Esophagus squamous epithelium (tissue), 5 donors: ENCODE measurements at places on chromosomes 4 and X. TPM values are rescaled to one million over a fixed set of nuclear protein-coding genes. Genes with fewer than 3 reads are reported as not detected.
A peak's percentile ranks its signal among the peaks of the same experiment; 100 is the strongest.

PRR27 gene
- total RNA-seq: not detected

DNA sequence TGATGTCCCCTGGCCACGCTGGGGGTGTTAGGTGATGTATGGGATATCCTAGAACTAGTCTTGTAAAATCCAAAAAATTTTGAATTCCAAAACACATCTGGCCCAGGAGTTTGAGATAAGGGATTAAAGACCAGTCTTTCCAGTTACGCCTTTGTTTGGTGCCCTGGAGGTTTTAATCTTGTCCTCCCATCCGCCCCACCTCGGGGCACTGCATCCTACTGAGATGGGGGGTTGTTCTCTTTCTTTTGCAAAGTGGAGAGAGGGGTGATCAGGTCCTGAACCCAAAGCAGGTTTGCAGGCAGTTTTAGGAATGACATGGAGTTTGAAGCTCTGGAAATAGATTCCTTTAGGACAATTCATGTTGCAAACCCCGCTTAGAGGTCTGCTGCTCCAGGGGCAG is 1.8 kb downstream of the SUV39H1 start:
- peaks cover 25% of the 10 kb centered on the region for H3K4me1 ChIP-seq
- no peak overlapping the region for H3K27ac ChIP-seq
- no peak overlapping the region for H3K4me3 ChIP-seq
- no peak for DNase-seq
- no peaks in the 10 kb centered on the region for H3K36me3 ChIP-seq
- H3K27me3 ChIP-seq: no peaks in the 10 kb centered on the region

DNA sequence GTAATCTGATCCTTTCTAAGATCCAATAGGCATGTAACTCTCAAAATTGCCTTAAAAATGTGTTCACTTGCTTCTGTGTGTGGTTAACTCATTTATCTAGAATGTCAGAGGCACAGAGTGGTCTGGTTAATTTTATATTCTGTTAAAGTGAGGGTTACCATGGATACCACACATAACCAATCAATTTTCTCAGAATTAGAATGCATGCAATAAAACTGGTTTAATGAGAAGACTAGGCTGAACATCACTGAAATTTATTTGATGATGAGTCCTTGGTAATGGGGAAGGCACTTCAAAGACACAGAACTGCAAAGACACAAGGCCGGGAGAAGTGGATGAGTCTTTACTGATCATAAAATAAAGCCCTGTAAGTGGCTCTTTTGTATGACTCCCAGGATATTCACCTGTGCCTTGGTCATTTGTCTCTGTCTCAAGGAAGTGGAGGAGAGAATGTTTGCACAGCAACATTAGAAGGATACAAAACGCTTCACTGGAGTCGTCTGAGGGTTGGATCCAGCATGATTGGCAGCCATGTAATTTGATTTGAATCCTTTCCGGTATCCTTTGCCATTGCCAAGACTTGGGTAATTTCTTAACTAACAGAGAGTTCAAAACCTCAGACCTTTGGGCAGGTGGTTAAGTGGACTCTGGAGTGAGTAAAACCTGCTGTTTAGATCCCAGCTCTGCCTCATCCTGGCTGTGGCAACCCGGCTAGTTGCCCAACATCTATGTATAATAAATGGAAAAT is 94.0 kb upstream of the RBPJ start:
- no peaks in the 10 kb centered on the region for H3K27me3 ChIP-seq
- no peak overlapping the region for H3K4me3 ChIP-seq
- no peaks in the 10 kb centered on the region for H3K36me3 ChIP-seq
- no peaks in the 10 kb centered on the region for H3K4me1 ChIP-seq
- H3K27ac ChIP-seq: no peak overlapping the region
- DNase-seq: no peak

- H3K27ac ChIP-seq: no peak overlapping the region
- DNase-seq: no peak
- H3K36me3 ChIP-seq: no peaks in the 10 kb centered on the region
- no peaks in the 10 kb centered on the region for H3K4me1 ChIP-seq
- H3K4me3 ChIP-seq: no peak overlapping the region
Observed at GRCh38 chr4:157779081-157779480, 393.7 kb downstream of the GASK1B start.

GRCh38 chr4:54005475-54005874 is 58.9 kb downstream of the CHIC2 start:
- H3K4me3 ChIP-seq: no peak overlapping the region
- DNase-seq: no peak
- no peaks in the 10 kb centered on the region for H3K27me3 ChIP-seq
- H3K4me1 ChIP-seq: no peaks in the 10 kb centered on the region

- no peaks in the 10 kb centered on the region for H3K36me3 ChIP-seq
- peak overlapping the region; percentile 61 for H3K4me3 ChIP-seq
- DNase-seq: no peak
- no peaks in the 10 kb centered on the region for H3K27me3 ChIP-seq
Observed at GRCh38 chrX:129540722-129541184, 694 bp downstream of the OCRL start.

DNA sequence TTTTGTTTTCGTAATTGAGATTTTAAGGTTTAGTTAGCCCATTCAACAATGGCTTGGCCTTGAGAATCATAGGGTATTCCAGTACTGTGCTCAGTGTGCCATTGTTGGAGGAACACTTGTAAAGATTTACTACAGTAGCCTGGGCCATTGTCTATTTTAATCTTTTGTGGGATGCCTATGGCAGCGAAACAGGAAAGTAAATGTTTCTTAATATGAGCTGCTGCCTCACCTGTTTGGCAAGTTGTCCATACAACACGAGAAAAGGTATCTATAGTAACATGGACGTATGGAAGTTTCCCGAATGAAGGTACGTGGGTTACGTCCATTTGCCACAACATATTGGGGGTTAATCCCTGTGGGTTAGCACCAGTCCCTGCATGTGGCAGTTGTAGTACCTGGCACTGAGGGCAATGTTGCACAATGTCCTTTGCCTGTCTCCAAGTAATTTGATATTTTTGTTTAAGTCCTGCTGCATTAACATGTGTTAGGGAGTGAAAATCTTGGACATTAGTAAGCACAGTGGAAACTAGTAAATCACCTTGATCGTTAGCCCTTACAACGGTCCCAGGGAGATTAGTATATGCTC is 38.6 kb upstream of the AADAT start:
- DNase-seq: no peak
- no peak overlapping the region for H3K27ac ChIP-seq
- H3K4me3 ChIP-seq: no peak overlapping the region
- H3K4me1 ChIP-seq: peaks cover 5% of the 10 kb centered on the region
- H3K36me3 ChIP-seq: no peaks in the 10 kb centered on the region
- H3K27me3 ChIP-seq: no peaks in the 10 kb centered on the region

- no peaks in the 10 kb centered on the region for H3K27me3 ChIP-seq
- no peak for DNase-seq
- H3K27ac ChIP-seq: no peak overlapping the region
- H3K36me3 ChIP-seq: no peaks in the 10 kb centered on the region
Observed at GRCh38 chr4:86184216-86184900, 175.5 kb downstream of the MAPK10 start.

DNA sequence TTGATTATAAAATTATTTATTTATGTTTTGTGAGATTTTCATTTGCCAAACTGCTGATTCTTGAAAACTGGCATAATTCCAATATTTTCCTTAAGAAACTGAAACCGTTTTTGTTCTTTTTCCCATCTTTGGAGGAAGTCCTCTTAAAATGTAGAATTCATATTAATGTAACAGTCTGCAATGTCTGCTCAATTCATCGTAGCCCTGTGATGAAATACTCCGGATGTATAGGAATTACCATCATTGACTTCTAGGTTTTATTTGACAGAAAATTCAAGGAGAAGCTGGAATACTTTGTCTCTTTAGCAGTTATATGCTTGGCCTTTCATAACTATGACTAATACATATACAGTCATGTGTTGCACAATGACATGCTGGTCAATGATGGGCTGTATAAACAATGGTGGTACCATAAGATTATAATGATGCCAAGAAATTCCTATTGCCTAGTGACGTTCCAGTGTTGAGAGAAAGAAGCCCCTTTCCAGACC is 185.0 kb upstream of the GPRIN3 start:
- H3K4me1 ChIP-seq: no peaks in the 10 kb centered on the region
- no peak overlapping the region for H3K4me3 ChIP-seq
- no peaks in the 10 kb centered on the region for H3K27me3 ChIP-seq
- no peak overlapping the region for H3K27ac ChIP-seq
- no peak for DNase-seq
- no peaks in the 10 kb centered on the region for H3K36me3 ChIP-seq

DNA sequence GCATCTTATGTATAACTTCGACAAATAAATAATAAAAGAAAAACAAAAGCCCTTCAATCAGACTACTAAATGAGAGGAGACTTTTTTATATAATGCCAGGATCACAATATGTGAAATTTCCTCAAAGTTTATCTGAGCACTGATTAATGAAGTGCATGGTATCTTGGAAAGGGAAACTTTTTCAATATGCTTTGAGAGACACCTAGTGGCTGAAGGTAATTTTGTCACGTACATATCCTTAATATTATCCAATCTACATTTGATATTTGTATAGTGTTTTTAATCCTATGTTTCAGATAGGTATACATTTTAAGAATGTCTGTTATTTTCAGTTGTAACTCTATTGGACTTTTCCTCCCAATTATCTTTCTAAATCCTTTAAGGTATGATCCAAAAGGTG is 146.8 kb downstream of the KLHL4 start:
- no peaks in the 10 kb centered on the region for H3K36me3 ChIP-seq
- no peaks in the 10 kb centered on the region for H3K4me1 ChIP-seq
- no peaks in the 10 kb centered on the region for H3K27me3 ChIP-seq
- no peak for DNase-seq
- H3K27ac ChIP-seq: no peak overlapping the region

- no peak overlapping the region for H3K27ac ChIP-seq
- H3K27me3 ChIP-seq: no peaks in the 10 kb centered on the region
- DNase-seq: no peak
- no peaks in the 10 kb centered on the region for H3K4me1 ChIP-seq
- H3K36me3 ChIP-seq: no peaks in the 10 kb centered on the region
- H3K4me3 ChIP-seq: no peak overlapping the region
Observed at GRCh38 chr4:176752191-176752749, 40.5 kb downstream of the VEGFC start.

DNA sequence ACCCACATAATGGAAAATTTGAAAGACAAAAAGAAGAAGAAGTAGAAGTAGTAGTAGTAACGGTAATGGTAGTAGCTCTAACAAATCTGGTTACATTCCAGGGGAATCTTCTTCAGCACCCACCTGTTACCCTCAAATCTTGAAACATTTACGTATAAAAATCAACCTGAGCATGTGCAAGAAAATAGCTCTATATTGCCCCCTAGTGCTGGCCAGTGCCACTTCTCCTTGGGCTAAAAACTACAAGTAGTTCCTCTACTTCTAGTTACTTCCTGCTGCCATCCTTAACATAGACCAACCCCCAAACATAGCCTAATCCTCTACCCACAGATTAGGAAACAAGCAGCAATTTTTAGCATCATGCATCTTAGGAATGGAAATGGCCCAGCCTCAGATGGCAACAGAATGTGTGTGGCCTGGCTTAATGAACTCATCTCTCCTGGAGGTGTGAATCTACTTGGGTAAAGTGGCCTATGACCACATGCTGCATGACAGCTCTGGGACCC is 3.1 kb downstream of the PDGFC start:
- DNase-seq: no peak
- H3K27ac ChIP-seq: peak overlapping the region; percentile 90
- H3K4me3 ChIP-seq: peak overlapping the region; percentile 67
- H3K36me3 ChIP-seq: no peaks in the 10 kb centered on the region
- H3K4me1 ChIP-seq: peaks cover 39% of the 10 kb centered on the region
- H3K27me3 ChIP-seq: no peaks in the 10 kb centered on the region

DNA sequence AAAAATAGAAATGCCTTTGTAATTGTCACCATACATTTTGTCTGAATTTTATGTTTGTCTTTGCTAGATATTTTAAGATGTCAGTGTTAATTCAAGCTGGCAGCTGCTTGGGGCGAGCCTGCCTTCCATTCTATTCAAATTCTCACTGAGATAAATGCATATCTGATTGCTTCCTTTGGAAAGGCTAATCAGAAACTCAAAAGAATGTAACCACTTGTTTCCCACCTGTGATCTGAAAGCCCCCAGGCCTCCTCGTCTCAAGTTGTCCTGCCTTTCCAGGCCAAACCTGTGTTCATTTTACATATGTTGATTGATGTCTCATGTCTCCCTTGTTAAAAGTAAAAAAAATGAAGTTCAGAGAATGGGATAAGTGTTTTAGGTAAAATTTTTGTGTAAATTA is 318.7 kb upstream of the TECRL start:
- H3K27me3 ChIP-seq: no peaks in the 10 kb centered on the region
- H3K4me3 ChIP-seq: no peak overlapping the region
- DNase-seq: no peak
- no peaks in the 10 kb centered on the region for H3K36me3 ChIP-seq

GRCh38 chr4:84917086-84917821 is 49.2 kb downstream of the WDFY3 start:
- H3K27me3 ChIP-seq: no peaks in the 10 kb centered on the region
- no peaks in the 10 kb centered on the region for H3K4me1 ChIP-seq
- no peaks in the 10 kb centered on the region for H3K36me3 ChIP-seq
- H3K4me3 ChIP-seq: no peak overlapping the region

GRCh38 chr4:123167931-123168330 is 228.7 kb upstream of the SPRY1 start:
- no peaks in the 10 kb centered on the region for H3K27me3 ChIP-seq
- no peaks in the 10 kb centered on the region for H3K4me1 ChIP-seq
- no peak overlapping the region for H3K4me3 ChIP-seq
- no peak for DNase-seq
- H3K36me3 ChIP-seq: no peaks in the 10 kb centered on the region

DNA sequence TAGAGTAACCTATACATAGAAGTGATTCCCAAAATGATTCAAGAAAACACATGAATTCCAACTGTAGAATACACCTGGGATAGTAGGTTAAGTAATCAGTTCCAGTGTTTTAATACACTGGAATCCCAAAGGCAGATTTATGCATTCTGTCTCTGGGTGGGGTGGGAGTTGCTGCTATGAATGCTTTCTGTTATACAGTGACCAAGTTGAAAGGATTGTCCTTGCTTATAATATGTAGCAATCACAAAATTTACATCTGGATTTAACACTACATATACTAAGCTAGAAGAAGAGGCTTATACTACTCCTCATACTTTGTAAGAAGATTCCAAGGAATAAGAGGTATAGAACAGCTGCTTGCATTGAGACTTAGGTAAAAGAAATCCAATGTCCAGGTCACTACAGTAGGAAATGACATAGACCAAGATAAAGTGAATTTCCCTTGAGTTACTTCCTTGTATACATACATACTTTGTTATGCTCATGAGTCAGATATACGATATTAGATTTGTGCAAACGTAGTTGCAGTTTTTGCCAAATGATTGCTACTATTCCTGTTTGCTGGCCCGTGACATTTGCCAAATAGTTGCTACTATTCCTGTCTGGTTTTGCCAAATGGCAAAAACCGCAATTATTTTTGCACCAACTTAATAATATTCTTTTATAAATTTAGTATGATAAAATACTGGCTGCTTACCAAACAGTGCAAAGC is 210.5 kb upstream of the DIAPH2 start:
- DNase-seq: no peak
- no peaks in the 10 kb centered on the region for H3K4me1 ChIP-seq
- H3K4me3 ChIP-seq: no peak overlapping the region
- no peaks in the 10 kb centered on the region for H3K36me3 ChIP-seq
- no peaks in the 10 kb centered on the region for H3K27me3 ChIP-seq
- no peak overlapping the region for H3K27ac ChIP-seq
